ENCODE measurements at places on chromosomes 3 and 15.

- DNase-seq: no peak
These were observed 66.7 kb upstream of the STXBP5L start for GRCh38 chr3:120841264-120841663.

DNA sequence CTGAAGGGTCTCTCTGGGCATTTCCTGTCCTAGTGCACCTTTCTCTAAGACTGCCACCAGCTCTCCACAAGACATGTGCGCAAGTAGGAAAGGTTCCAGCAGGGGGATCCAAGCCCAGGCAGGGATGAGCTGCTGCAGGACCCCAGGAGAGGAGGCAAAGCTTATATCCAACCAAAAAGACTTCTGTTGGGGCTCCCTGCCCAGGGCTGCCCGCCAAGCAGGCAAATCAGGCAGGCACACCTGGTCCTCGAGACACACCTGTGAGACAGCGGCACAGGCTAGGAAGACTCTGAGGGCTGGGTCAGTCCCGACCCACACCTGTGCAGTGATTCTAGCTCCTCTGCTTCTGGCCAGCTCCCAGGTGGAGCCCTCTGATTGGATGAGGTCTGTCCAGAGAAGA is 80.6 kb downstream of the MYLK start:
- no peak for DNase-seq

- DNase-seq: no peak
These were observed 722.3 kb upstream of the LMCD1 start for GRCh38 chr3:7779331-7779730.

GRCh38 chr3:118808723-118809122 is 225.9 kb downstream of the IGSF11 start:
- DNase-seq: no peak

GRCh38 chr15:48875241-48875960 is 2.5 kb upstream of the EID1 start:
- no peak for DNase-seq

- no peak for DNase-seq
These were observed 66.0 kb downstream of the SCAPER start for GRCh38 chr15:76839173-76839572.

DNA sequence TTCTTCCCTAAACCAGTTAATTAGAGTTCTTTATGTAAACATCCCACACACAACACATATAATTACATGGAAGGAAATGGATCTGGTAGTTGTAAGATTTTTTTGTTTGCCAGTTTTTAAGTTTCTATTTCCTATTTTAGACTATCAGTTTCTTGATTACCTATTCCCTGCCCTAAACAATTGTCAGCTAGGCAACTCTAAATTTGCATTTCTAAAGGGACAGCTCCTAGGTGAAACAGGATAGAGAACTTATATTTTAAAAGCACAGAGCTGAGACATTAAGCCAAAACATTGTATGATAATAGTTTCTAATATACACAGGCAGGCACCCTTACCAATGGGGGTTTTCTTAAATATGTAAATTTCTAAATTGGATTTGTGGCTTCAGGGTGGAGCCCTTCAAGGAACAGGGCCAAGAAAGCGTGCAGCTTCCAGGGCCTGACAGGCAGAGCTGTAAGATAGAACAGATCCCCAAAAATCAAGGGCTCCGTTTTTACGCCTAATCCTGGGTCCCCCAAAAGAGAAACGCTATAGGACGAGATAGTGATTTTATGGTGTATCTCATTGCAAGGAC is 8.9 kb downstream of the LEKR1 start:
- DNase-seq: no peak

- no peak for DNase-seq
These were observed 252.3 kb upstream of the CHRM5 start for GRCh38 chr15:33716025-33716424.
